Stimulated activated naive CD4-positive, alpha-beta T cell (primary cell): ENCODE measurements at places on chromosomes 3 and 15.

- DNase-seq = no peak
These were observed 131.2 kb downstream of the RBMS3 start for GRCh38 chr3:29412110-29412509.

DNA sequence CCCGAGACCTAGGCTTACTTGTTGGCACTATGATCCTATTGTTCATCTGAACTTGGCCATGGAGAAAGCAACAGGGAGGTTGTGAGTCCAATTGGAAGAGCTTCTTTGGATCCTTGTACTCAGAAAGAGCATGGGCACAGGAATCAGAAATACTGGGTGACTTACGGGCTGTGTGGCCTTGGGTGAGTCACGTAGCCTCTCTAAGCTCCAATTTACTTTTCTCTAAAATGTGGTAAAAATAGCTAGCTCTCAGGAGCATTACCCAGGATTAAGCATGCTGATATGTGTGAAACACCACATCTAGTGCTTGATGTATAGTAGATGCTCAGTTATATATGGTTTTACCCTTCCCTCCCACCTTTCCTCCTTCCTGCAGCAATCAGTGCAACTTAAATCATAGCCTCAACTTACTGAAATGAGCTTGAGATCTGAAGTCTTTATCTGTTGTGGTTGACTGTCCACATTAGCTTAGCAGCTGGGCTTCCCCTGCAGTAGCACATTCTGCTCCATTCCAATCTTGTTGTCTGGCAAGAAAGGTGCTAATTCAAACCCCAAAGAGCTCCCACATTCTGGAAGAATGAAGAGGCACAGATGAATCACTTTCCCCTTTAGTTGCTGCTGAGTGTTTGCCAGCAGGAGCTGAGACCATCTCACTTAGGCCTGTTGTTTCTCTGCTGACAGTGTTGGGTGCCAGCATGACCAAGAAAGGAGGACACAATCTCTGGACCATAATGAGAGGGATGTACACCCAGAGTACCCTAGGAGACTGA is 299.1 kb upstream of the TRIM42 start:
- DNase-seq = no peak

- DNase-seq = no peak
These were observed 26.5 kb upstream of the POLR2M start for GRCh38 chr15:57680021-57680420.

- DNase-seq = no peak
These were observed 392.4 kb upstream of the ALCAM start for GRCh38 chr3:104974316-104974715.

- no peak for DNase-seq
These were observed 330.7 kb upstream of the TRIM42 start for GRCh38 chr3:140347151-140347550.

GRCh38 chr15:88637841-88638625 is 783 bp upstream of the ISG20 start:
- no peak for DNase-seq

- no peak for DNase-seq
These were observed 24.7 kb downstream of the TUSC7 start for GRCh38 chr3:116734243-116734642.

GRCh38 chr15:91872356-91873137 is 19.0 kb downstream of the SLCO3A1 start:
- no peak for DNase-seq

DNA sequence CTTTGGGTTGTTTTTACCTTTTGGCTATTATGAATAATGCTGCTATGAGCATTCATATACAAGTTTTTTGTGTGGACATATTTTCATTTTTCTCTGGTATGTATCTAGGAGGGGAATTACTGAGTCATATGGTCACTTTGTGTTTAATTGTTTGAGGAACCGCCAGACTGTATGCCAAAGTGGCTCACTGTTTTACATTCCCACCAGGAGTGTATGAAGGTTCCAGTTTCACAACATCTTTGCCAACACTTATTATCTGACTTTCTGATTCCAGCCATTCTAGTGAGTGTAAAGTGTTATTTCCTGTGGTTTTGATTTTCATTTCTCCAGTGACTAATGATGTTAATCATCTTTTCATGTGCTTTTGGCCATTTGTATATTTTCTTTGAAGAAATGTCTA is 51.8 kb downstream of the CMTM7 start:
- DNase-seq = no peak

DNA sequence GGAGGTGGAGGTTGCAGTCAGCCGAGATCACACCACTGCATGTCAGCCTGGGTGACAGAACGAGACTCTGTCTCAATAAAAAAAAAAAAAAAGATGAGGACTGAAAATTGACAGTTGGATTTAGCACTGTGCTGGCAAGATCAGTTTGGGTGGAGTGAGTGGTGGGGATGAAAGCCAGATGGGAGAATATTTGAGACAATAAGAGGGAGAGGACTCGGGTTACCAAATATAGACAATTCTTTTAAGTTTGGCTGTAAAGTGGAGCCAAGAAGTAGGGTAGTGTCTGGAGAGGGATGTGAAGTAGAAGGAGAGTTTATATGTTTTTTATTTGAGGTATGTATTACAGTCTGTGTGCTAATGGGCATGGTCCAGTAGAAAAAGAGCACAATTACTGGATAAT is 20.4 kb downstream of the TMOD3 start:
- no peak for DNase-seq

DNA sequence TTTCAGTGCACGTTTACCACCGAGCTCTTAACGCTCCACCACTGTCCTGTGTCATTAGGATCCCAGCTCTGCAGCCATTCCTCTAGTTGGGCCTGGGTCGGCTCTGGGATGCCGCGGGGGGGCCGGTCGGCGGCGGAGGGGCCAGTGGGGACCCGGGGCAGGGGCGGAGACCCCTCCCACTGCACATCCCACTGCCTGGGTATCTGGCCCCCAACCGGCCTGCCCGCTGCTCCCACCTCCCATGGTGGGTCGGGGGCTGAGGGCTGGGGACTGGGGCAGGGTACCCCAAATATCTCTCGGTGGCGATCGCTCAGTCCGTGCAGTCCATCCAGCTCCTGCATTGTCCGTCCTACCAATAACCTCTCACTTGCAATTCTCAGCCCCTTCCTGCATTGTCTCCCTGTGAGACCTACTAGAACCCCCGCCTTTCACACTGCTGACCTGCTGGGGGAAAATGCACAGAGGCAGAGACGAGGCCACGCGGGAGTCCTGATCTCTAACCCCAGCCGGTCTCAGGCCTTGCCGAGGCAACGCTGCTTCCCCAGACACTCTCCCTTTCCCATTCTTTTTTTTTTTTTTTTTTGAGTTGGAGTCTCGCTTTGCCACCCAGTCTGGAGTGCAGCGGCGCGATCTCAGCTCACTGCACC is 24.0 kb upstream of the MUC20 start:
- DNase-seq = no peak

DNA sequence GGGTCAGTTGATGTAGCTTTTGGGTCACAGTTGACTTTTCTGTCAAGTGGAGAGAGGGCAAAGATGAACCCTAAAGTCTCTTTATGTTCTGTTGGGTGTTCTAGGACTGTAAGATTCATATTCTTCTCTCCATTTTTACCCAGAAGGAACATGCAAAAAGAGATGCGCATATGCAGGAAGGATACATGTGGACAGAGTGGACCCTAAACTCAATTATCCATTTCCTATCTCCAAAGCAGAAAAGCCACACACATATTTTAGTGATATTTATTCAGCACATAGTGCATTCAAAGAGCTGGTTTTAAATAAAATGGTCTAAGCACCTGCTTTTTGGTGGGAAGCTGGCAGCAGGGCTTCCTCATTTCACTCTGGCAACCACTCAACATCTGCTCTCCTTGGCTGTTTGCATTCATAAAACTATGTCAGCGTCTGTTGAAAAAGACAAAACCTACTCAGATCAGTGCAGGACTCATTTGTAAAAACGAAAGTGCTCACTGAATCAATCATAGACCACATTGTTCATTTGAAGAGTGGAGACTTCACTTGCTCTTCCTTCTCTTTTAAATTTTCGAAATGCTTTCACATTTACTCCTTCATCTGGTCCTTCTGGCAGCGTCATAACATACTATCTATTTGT is 96.6 kb downstream of the SEMA6D start:
- no peak for DNase-seq

DNA sequence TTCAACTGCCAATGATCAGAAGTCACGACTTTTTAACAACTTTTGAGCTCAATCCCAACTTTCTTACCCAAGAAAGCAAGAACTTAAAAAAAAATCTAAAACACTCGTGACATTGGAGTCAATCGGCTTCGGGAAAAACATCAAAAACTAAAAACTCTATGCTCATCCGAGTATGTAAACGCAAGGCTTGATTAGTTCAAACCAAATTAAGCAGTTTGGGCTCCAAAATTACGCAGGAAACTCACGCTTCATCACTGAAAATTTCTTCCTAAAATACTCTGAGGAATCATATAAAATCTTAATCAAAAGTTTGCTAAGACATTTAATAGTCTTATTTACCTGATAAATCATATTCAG is 1.6 kb downstream of the TRA2B start:
- DNase-seq = no peak

DNA sequence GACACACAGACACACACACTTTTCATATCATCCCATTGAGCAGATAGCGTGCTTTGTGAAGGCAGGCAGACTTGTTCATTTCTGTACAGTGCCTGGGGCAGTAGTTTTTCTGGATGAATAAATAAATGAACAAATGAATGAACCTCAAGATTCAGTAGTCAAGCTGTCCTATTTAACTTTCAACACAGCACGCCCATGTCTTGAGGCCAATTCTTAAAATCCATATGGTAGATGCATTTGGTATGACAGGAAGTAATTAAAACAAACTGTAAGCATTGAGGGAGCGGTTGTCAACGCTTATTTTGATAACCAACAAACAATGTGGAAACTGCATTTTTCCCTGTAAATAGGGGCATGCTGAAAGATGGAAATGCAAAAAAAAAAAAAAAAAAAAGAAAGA is 80.0 kb upstream of the BNC1 start:
- DNase-seq = no peak

GRCh38 chr3:20403986-20404740 is 218.2 kb upstream of the SGO1 start:
- DNase-seq = no peak

GRCh38 chr15:38080651-38081275 is 146.3 kb downstream of the TMCO5A start:
- no peak for DNase-seq

GRCh38 chr15:55195996-55196395 is 745 bp downstream of the RSL24D1 start:
- DNase-seq = no peak

DNA sequence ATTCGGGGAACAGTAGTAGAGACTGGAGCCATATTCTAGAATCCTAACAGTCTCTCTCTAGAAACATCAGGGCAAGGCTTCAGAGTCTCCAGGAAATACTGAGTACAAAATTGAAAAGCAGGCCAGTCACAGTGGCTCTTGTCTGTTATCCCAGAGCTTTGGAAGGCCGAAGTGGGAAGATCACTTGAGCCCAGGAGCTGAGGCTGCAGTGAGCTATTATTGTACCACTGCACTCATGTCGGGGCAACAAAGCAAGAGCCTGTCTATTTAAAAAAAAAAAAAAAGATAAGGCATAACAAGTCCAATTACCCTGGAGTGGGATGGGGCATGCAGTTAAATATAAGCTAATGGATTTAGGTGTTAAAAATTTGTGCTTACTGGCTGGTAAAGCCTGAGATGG is 79.0 kb downstream of the SEMA6D start:
- no peak for DNase-seq

DNA sequence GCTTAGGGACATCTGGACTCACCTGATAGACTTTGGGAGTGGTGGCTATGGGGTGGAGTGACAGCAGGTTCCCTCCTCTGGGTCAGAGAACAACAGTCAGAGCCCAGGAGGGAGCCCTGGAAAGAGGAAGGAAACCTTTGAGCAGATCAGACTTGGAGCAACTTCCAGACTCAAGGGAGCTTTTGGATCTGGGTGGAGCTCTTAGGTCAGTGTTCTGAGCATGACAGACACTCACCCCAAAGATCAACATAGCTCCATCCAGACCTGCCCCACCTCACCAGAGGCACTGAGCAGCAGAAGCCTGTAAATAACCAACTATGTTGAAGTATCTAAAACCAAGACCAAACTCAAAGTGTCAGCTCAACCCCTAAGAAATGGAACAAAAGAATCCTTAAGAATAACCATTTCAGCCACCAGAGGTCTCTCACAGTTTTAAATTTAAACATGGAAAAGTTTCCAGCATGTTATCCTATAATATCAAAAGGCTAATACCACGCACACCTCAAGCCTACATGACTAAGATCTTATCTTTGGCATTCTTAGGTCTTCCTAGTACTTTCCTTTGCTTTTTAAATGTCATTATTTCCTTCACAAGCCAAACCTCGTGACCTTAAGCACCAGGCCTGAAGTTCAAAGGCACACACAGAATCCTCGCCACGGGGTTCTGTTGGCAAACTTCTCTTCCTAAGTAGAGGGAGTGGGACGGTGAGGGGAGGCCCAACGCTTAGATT is 56.4 kb downstream of the UMPS start:
- no peak for DNase-seq

GRCh38 chr3:16378920-16379319 is 113.9 kb downstream of the OXNAD1 start:
- DNase-seq = no peak

- no peak for DNase-seq
These were observed 33.6 kb downstream of the CD200 start for GRCh38 chr3:112366522-112366921.
